ENCODE measurements at places on chromosomes 16 and 17.

- DNase-seq: no peak
Observed at GRCh38 chr17:63634163-63634562, 11.9 kb downstream of the MAP3K3 start.

GRCh38 chr17:77383613-77384608 is 243.1 kb downstream of the SEC14L1 start:
- no peak for DNase-seq

- no peak for DNase-seq
Observed at GRCh38 chr17:17797119-17797809, 39.5 kb downstream of the SREBF1 start.

DNA sequence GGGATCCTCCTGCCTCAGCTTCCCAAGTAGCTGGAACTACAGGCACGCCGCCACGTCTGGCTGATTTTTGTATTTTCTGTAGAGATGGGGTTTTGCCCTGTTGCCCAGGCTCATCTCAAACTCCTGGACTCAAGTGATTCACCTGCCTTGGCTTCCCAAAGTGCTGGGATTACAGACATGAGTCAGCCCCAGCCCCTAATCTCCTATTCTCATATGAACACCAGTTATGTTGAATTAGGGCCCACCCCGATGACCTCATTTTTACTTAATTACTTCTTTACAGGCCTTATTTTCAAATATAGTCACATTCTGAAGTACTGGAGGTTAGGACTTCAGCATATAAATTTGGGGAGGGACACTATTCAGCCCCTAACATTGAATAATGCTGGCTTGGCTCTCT is 49.2 kb downstream of the ZNRF1 start:
- DNase-seq: no peak

DNA sequence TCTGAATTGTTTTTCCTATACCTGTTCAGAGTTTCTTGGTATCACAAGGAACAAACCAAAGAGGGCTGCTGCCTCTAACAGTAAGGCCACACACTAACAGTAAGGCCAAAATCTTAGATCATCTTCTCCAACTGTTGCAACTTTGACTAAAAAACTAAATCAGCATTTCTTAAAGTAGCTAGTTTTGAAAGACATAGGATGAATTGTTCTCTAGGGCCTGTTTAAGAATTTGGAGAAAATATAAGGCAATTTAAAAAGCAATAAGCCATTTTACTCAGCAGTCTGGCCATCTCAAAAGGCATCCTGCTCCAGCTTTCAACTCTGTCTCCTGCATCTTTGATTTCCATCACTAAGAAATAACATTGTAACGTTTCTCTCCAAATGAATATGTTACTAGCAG is 105.0 kb upstream of the MON1B start:
- no peak for DNase-seq

DNA sequence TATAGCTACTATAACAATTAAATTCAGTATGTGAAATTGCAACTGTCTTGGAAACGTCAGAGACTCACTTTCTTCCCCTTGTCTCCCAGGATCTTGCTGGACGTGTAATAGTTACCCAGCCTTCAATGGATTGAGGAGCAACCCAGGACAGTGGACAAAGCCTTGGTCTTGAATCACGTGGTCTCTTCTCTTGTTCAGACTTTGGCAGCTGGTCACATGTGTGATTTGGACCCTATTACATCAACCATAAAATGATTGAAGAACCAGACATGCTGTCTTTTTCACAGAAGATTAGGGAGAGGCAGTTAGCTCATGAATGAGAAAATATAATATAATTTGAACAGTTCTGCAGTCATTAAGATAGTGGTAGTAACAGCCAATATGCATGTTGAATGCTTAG is 1085.5 kb upstream of the RBFOX1 start:
- DNase-seq: no peak

GRCh38 chr16:4491898-4492297 is 15.7 kb downstream of the HMOX2 start:
- DNase-seq: no peak

DNA sequence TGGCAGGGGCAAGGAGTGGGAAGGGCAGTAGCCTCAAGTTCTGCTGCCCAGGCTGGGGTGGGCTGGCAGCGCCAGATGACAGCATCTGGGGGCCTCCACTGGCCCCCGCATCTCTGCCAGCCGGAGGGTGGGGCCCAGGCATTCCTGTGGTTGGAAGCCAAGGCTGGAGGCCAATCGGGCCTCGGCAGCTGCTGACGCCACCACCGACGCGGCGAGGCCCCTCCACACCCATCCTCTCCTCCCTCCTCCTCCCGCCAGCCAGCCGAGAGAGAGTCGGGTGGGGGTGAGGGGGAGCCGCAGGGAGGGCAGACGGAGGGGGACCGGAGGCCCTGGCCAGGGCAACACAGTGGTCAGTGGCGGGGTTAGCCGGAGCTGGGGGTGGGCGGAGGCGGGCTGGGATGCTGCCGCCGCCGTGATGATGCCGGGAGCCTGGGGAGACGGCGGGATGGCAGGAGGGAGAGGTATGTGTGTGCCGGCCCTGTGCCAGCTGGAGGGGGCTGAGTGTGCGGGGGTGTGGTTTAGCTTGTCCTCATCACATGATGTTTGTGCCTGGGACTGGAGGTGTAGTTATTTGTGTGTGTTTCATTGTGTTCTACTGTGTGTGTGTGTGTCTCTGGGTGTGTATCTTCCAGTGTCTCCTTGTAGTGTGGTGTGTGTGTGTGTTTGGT is 36.6 kb downstream of the ARHGAP23 start:
- no peak for DNase-seq

DNA sequence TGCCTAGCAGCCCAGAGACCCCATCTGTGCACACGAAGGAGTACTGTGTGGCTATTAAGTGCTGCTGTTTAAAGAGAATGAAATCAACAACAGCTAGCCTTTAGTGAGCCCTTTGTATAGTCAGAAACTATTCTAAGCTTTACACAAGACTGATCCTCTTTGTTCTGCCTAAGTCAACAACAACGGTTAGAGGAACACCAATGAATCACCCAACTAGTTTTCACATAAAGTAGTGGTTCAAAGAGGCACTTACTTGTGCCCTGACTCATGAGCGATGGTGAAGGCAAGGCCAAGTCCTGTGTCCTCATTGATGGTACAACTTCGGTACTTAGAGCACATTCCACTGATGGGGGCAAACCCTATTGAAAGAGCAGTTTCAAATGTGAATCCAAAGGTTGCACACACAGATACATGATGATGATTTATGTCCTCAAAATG is 75.8 kb downstream of the ADAMTS18 start:
- DNase-seq: no peak

DNA sequence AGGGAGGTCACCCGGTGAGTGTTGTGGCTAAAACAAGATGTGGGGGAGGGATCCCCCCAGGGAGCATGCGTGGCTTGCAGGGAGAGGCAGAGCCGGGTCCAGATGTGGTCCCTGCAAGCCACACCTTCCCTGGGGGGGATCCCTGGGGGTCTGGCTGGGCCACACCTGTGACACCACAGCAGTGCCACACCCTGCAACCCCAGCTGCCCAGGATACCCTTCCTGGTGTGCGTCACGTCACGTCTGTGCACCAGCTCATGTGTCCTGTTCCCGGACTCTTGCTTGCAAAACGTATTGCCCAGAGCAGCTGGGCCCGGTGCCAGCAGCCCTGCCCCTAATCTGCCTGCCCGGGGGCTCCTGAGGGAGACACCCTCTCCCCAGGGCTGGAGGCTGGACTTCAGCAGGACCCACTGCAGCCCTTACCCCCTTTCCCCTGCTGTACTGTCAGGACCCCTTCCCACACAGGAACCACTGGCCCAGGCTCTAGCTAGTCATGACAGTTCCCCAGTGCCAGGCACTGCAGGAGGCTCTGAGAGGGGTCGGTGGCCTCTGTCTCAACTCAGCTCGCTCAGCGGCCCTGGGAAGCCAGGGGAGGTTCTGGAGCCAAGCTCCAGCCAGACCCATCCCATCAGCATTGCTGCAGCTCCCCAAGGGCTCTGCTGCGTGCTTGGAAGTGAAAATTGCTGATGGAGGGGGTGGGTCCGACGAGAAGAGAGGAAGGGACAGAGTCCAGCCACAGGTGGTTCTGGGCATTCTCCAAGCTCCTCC is 25.8 kb upstream of the ACSF3 start:
- DNase-seq: no peak

- DNase-seq: peak; percentile 68
Observed at GRCh38 chr16:9138731-9139501, 47.5 kb downstream of the HAPSTR1 start.

DNA sequence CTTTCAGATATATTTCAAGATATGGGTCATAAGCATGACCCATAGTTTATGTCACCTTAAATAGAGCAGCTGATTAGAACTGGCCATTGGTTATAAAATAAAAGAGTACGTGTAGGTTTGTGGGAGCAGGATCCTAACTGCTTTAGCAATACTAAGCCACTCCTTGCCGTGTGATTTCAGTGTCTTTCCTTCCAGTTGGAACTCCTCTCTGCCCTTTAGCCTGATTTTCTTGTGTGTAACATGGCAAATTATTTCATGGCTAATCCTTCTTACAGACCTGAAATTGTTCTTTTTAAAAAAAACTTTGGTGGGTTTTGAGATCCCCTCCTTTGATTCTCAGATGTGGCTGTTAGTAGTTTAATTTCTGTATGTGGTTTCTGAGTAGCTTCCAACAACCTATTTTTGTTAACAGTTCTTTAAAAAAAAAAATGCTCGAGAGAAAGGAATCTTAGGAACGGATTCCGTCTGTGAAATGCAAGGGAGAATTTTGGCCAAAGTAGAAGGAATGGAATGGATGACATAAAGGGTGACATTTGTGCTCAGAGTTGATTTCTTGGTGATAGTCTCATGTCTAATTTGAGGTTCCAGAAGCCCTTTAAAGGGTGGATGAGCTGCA is 39.9 kb downstream of the DHRS7B start:
- no peak for DNase-seq

All from activated CD4-positive, alpha-beta memory T cell treated with anti-CD3 and anti-CD28 coated beads, Interleukin-2, amount 10 ng/mL, durations not matched to agents 7 days and 5 days (primary cell).